ENCODE measurements at places on chromosomes 13 and 19.

GRCh38 chr19:55083004-55083850 lies 7.6 kb downstream of the EPS8L1 start:
- DNase-seq = no peak

GRCh38 chr13:95335667-95336066 lies 34.4 kb upstream of the ABCC4 start:
- DNase-seq = no peak

DNA sequence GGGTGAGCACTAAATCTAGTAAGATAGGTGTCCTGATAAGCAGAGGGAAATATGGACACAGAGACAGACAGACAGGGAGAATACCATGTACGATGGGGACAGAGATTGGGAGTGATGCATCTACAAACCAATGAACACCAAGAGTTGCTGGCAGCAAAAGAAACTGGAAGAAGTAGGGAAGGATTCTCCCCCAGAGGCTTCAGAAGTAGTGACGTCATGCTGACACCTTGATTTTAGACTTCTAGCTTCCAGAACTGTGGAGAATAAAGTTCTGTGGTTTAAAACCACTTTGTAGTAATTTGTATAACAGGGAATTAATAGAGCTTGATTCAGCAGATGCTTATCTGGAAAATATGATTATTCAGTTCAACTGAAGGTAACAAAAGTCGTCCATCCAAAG lies 66.1 kb downstream of the SLC10A2 start:
- no peak for DNase-seq

- DNase-seq = no peak
These were observed 1.8 kb downstream of the CEBPG start for GRCh38 chr19:33375156-33375836.

- DNase-seq = no peak
These were observed 5.2 kb upstream of the CEBPG start for GRCh38 chr19:33368074-33368864.

DNA sequence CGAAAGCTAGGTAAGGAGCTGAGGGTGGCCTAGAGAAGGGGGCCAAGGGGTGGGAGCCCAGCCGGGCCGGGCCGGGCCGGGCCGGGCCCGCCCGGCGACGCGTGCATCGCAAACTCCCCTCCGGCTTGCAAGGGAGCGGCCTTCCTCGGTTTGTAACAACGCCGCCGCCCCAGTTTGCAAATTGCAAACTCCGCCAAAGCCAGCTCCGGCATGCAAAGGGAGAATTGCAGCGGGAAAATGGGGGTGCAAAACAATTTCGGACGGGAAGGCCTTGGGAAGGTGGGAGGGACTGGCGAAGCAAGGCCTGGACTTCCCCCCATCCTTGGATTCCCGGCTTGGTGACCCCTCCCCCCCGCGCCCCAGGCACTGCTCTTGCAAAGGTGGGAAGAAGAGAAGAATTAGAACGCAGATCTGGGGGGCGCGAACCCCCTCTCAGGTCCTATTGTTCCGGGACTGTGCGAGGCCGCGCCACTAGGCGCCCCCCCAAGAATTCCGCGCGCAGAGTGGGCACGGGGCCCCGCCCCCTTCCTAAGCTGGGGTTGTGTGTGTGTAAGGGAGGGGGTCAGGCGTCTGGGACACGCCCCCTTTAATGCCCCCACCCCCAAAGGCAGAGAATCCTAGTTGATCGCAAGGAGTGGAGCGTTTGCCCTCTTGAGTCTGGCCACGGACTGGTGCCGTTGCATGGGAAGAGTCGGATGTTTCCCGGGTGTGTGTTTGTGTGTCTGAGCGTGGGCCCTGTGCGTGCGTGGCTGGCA lies 926 bp downstream of the PRR12 start:
- DNase-seq = peak; percentile 41

All from activated naive CD4-positive, alpha-beta T cell (primary cell).